ENCODE measurements at places on chromosomes 12 and 14.

DNA sequence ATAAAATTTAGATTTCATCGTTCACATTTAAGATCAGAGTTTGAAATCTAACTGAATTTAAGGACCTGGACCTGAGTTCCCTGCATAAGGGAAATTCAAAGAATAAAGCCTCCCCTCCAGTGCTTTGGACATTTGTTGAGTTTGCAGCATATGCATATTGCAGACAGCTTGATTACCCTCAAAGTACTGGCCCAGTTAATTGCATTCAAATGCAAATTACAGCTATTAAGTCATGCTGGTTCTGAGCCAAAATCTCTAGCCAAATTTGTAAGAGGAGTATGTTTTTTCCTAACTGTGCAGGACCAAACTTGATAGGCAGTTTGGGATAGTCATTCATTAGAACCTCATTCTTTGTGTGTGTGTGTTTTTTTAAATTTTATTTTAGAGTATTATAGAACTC, 9.1 kb upstream of the KIF21A start:
- DNase-seq = no peak

- no peak for DNase-seq
Observed at GRCh38 chr12:26196421-26196716, 996 bp downstream of the SSPN start.

GRCh38 chr12:121712461-121713256, at the start of gene TMEM120B:
Gene TMEM120B (plus strand): TSS chr12:121712752. CDS start chr12:121712896, 144 bp downstream.
- DNase-seq = peak; percentile 21

GRCh38 chr12:4148418-4149056, 125.0 kb upstream of the CCND2 start:
- no peak for DNase-seq

DNA sequence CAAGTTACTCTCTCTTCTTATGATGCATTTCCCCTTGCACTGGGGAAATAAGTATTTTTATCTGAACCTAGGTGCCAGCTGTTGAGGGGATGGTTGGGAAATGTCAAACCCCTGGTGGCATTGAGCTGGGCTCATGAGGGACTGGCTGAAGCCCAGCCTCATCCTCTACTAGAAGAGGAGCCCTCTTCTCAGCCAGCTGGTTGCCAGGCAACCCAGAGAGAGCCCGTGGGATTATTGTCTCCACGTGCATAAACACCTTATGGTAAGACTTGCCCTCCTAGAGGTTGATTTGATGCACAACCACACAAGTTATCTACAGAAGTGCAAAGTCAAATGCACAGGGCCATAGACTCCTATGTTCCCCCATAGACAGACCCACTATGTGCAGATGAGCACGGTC, 89.8 kb downstream of the WSCD2 start:
- no peak for DNase-seq

DNA sequence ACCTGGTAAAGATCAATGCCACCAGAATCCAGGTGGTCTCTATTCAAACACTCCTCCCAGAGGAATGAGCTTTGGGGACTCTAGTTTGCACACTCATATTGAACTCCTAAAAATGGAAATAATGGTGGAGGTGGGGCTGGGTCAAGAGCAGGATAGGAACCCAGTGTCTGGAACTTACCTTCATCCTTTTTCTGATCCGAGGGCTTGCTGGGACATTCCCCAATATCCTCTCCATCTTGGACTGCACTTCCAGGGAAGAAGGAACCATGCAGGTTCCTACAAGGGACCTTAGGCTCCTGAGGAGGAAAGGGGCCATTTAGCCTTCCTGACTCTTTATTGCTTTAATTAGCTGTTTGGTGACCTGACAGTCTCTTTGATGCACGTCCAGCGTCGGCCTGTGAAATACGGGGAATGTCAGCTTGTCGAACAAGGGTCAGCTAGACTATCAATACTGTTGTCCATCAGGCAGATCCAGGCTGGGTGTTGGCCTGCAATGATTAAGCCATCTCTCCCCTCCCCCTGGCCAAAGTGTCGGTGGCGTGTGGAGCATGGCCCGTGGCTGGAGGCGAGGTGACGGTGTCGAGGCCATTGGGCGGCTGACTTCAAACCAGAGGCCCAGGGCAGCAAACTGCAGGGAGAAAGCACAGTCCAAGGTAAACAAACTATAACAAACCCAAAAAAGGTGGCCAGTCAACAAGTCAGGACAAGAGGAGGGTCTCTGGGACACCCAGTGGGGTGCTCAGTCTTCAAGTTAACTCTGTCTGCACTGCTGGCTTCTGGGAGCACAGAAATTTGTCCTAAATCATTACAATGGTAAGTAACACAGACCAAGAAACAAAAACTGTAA, 405.2 kb upstream of the TBX3 start:
- DNase-seq = no peak

GRCh38 chr14:95092723-95093122, 64.6 kb downstream of the DICER1 start:
- DNase-seq = no peak

DNA sequence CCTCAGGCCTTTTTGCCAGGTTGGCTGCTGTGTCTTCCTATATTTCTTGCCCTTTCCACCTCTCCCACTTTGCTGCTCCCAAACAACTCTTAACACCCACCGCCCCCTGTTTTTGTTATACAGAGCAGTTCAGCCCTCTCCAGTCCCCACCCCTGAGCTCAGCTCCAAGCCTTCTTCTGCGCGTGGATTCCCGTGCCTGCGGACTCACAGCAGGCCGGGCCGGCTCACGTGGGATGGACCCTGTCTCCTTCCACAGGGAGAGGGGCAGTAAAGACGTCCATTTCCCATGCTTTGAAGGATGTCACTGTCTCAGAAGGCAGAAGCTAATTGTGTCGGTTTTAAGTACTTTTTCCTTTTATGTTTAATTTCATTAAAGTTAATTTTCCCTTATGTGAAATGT, 139.4 kb downstream of the CACNA1C start:
- DNase-seq = no peak

DNA sequence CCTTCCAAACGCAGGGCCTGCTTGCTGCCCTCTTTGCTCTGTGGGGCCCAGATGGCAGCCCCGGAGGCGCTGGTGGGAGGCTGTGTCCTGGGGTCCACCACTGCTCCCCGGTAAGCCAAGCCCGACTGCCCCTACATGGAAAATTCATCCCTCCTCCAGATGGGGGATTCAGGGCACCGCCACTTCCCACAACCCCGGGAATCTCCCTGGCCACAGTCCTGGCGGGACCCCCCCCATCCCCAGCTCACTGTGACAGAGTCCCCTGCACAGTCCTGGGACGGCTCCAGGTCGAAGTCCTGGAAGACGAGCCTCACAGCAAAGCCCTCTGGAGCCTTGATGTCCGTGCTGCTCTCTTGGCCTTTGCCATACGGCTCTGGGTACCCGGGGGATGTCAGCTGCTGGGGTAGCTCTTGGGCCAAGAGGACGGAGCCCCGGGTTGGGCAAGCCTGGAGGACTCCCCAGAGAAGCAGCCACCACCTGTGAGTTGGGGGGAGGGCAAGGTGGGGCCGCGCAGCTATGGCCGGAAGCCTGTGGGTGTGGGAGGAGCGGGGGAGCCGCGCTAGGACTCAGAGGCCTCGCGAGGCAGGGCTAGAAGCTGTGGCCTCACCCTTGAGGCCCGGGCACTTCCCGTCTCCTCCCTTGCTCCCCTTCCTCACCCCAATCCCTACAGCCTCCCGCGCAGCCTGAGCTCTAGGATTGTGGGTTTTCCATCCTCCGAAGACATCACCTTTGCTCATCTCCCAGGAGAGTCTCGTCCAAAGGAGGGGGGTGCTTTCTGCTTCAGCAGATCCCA, 815 bp downstream of the C1RL start:
- peak; percentile 86 for DNase-seq

GRCh38 chr14:74846168-74846567, 29.8 kb downstream of the PROX2 start:
- no peak for DNase-seq

DNA sequence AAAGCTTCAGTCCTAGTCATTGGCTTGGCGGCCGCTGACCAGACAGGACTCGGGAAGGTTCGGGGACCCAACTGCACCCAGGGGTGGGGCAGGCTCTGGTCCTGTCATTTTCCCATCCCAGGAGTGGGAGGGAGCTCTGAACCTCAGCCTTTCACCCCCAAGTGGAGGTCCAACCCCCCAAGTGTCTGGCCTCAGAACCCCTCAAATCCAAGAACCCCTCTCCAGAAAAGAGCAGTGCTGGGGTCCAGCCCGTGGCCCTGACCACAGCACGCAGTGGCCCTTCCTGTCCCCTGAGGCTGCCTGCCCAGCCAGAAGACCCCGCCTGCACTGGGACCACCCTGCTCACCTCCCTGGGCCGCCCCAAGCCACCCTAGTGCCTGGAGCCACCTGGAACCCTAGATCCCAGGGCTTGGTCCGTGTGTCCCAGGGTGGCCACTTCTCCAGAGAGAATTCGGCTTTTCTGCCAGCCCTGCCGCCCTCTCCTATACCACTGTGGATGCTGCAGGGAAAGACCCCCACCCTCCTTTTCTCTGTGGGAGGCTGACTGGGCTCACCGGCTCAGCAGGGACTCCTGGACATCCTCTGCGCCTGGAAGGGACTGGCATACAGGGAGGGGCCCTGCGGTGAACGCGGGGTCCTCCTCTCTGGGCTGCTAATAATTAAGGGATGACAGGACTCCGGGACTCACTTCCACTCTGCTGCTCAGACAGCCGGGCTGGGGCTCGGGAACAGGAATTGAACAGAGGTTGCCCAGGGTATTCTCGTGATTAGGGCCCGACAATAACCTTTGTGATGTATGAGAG, 326.9 kb upstream of the SFSWAP start:
- DNase-seq = no peak

DNA sequence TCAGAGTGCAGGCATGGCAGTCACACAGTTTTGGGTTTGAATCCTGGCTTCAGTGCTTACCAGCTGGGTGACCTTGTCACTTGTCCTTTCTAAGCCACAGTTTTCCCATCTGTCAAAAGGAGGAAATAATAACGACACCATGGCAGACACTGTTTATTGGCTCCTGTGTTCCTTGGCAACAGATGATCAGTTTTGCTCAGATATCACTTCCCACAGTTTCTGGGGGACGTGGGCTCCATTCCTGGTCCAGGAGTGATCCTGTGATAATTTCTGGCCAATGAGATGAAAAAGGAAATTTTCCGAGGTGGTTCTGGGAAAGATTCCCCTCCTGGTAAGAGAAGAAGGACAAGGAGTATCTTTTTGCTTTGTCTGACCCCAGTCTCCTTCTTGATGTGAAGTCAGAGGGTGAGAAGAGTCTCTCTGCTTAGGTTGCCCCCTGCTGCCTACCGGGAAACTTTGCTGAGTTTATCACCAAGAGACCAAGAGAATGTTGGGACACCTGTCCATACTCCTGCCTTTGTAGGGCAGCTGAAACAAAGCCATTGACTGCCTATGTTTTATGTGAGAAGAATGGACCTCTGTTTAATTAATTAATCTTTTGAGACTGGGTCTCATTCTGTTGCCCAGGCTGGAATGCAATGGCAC, 178.9 kb upstream of the NRXN3 start:
- DNase-seq = peak; percentile 3

DNA sequence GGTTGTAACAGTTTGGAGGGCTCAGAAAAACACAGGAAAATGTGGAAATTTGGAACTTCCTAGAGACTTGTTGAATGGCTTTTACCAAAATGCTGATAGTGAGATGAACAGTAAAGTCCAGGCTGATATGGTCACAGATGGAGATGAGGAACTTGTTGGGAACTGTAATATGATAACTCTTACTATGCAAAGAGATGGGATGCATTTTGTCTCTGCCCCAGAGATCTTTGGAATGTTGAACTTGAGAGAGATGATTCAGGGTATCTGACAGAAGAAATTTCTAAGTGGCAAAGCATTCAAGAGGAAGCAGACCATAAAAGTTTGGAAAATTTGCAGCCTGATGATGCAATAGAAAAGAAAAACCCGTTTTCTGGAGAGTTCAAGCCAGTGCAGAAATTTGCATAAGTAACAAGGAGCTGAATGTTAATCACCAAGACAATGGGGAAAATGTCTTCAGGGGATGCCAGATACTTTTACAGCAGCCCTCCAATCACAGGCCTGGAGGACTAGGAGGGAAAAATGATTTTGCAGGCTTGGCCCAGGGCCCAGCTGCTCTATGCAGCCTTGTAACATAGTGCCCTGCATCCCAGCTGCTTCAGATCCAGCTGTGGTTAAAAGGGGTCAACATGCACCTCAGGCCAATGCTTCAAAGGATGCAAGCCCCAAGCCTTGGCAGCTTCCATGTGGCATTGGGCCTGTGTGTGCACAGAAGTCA, 572.7 kb upstream of the ATP2B1 start:
- no peak for DNase-seq

DNA sequence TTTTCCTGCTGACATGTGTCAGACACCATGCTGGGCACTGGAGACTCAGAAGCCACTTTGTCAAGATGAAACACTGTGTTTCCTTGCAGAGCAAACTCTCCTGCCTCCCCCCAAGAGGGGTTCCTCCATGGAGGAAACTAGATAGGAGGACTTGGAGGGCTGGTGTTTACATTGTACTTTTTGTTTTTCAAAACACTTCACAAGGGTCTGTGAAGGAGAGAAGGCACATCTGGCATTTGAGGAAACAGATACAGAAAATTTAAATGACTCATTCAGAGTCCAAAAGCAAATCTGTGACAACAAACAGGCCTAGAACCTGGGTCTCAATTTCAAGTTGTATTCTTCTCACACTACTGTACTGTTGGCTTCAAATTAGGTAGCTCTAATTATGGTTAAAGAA, 6.7 kb upstream of the CDKL1 start:
- no peak for DNase-seq

- DNase-seq = peak; percentile 35
Observed at GRCh38 chr12:57430112-57430930, 522 bp downstream of the R3HDM2 start.

DNA sequence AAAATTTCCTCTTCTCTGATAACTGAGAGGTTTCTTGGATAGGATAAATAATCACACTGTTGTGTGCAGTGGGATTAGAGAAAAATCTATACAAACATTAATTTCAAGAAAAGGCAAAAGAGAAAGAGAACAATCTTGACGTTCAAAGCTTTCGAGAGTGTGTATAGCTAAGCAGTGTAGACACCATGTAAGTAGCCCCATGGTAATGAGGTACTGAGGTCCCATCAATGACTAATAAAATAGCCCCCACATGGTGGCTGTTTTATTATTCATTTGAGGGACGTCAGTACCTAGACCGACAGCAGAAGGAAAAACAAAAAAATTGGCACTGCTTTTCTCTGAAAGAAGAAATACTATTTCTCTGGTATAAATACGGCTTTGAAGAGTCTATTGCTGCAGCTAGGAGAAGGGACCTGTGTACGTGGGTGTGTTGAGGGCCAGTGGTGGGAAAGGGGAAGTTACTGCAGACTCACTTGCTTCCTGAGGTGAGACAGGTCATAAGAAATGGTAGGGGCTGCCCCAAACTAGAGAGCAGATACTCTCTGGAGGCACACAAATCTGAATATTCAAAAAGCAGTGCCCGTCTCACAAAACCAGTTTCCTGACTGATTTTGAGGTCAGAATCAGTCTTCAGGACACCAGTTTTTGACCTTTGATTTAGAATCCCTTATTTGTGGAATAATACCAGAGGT, 339.8 kb downstream of the EMP1 start:
- no peak for DNase-seq

- DNase-seq = no peak
Observed at GRCh38 chr12:78155546-78155945, 324.9 kb downstream of the NAV3 start.

DNA sequence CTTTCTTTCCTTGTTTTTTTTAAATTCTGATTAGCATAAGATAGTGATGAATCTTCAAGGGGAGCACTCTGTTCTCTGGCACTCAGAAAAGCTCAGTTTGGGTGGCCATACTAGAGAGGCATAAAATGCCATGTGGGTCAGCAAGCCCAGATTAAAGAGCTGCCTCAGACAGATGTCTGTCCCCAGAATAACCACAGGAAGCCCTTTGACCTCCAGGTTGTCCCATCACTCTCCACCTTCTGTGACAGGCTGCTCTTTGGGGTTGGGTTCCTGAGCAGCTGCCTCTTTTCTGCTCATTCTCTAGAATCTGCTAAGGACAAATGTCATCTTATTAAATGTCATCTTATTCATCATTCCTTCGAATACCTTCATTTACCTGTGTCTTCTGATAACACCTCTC, 96.0 kb upstream of the PDZRN4 start:
- DNase-seq = no peak
